ENCODE measurements at places on chromosomes 4 and X.
A peak's percentile ranks its signal among the peaks of the same experiment; 100 is the strongest.

- DNase-seq: no peak
Measured at GRCh38 chrX:44871114-44871645, 1.8 kb upstream of the KDM6A start.

DNA sequence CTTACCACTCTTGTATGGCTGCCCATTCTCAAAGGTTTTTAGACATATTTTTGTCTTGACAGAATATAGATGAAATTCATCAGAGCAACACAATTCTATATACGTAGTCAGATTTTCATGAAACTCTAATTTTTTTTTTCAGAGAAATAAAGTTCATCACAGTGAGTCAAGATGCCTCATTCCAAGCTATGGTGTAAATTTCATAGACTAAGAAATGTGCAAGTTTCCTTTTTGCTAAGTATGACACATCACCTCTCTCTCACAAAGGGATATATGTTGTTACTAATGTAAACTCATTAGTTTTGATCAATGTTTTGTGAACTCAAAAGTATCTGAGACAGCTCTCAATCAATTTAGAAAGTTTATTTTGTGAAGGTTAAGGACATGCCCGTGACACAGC, 60.4 kb upstream of the ATXN3L start:
- no peak for DNase-seq

DNA sequence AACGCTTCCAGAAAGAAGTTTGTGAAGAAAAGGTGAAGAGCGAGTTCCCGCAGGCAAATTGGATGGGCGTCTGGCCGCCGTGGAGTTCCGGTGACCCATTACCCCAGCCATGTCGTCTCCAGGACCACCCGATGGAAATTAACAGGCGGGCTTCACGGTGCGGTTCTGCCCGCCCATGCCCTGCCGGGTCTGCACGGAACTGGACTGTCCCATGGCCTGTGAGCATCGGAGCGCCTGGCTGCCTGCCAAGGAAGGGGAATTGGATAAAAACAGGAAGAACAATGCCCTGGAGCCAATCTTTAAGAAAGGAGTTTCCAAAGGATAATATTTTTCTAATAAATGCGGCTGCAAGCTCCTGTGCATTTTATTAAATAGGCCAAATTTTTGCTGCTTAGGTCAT, 319.8 kb upstream of the SLC7A11 start:
- DNase-seq: no peak

DNA sequence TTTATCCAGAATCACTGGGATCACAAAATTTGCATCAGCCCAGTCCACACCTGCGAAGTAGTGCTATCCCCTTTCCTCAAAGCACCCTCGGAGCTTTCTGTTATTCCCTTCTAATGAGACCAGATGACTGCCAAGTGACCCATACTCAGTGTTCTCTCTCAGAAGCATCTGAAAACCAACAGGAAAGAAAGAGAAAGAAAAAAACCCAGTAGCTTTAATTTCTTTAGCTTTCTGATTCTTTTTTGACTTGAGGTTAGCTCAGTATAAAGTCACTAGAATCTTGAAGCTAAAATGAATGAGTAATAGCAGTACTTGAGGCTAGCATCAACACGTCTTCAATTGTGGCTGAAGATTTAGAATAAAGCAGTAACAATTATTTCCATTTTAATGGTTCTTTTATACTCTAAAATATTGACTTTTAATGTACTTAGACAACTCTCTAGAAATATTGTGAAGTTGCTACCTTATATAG, 124.4 kb downstream of the ANK2 start:
- no peak for DNase-seq

GRCh38 chr4:142721187-142721586, 124.9 kb downstream of the INPP4B start:
- no peak for DNase-seq

DNA sequence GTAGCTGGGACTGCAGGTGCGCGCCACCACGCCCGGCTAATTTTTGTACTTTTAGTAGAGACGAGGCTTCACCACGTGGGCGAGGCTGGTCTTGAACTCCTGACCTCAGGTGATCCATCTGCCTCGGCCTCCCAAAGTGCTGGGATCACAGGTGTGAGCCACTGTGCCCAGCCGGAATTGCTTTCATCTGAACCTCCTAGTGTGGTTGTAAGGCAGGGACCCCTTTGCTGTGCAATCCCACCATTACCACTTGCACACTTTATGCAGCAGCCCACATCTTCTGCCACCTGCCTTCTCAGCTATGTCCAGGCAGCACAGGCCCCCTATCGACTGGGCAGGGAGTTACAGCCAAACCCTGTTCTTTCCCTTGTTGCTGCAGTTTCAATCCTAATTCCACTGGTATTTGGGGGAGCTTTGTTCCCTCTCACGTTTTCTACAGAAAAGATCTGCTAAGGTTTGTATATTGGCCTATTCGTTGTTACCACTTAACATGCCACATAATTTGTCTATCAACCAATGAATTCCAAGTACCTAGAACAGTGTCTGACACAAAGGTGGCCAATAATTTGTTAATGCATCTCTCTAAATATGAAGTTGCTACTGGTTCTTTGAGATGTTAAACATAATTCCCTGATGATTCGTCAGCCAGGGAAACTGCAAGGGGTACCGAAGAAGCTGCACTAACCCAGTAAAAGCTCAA, 6.5 kb downstream of the RPL39 start:
- no peak for DNase-seq

GRCh38 chr4:79330720-79331119, 4.9 kb upstream of the NAA11 start:
- DNase-seq: no peak

- no peak for DNase-seq
Measured at GRCh38 chr4:10085386-10085785, 31.2 kb downstream of the WDR1 start.

GRCh38 chr4:38914854-38915253, 47.2 kb downstream of the FAM114A1 start:
- DNase-seq: no peak

GRCh38 chr4:26135331-26135730, 185.5 kb upstream of the RBPJ start:
- DNase-seq: no peak

- no peak for DNase-seq
Measured at GRCh38 chrX:53974529-53974928, 69.7 kb downstream of the PHF8 start.

GRCh38 chr4:148693913-148694649, 251.9 kb upstream of the NR3C2 start:
- no peak for DNase-seq

DNA sequence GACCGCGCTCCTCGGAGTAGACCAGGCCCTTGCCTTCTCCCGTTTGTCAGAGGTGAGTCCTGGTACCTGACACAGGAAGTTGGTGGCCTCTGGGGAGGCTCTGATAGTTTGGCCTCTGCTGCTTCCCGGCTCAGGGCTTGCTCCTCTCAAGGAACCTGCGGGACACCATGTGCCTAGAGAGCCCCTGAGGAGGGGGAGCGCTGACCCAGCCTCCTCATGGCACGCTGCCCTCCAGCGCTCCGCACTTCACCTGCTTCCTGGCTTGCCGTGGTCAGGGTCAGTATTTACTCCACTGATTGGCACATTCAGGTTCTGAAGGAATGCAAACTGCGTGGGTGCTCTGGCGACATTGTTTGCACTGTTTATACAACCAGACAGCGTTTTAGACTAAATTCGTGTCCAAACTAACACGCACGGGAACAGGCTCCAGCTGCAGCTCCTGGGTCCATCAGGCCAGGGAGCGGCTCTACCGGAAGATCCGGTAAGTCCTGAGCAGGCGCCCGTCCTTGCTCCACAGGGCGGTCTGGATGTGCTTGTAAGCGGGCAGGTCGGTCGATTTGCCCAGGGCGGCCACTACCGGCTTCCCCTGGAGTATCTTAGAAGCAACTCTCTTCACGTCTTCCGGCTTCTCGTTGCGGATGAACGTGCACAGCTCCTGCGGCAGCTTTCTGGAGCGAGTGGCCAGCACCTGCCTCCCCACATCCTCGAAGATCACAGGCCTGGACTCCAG, 121.6 kb upstream of the GRID2 start:
- no peak for DNase-seq

DNA sequence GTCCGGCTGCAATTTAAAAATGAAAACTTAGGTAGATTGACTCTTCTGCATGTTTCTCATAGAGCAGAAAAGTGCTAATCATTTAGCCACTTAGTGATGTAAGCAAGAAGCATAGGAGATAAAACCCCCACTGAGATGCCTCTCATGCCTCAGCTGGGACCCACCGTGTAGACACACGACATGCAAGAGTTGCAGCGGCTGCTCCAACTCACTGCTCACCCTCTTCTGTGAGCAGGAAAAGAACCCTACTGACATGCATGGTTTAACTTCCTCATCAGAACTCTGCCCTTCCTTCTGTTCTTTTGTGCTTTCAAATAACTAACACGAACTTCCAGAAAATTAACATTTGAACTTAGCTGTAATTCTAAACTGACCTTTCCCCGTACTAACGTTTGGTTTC, 41.0 kb downstream of the MAP7D3 start:
- no peak for DNase-seq

DNA sequence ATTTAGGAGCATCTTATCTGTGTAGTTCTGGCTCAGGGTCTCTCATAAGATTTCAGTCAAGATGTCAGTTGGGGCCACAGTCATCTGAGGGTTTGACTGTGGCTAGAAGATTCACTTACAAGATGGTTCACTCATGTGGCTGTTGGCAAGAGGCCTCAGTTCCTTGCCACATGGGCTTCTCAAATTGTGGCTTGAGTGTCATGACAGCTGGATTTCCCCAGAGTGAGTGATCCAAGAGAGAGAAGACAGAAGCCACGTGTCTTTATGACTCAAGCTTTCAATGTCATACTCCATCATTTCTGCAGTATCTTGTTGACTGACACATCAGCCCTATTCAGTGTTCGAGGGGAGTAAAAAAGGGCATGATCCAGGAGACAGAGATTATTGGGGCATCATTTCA, 131.3 kb upstream of the AP1S2 start:
- no peak for DNase-seq

DNA sequence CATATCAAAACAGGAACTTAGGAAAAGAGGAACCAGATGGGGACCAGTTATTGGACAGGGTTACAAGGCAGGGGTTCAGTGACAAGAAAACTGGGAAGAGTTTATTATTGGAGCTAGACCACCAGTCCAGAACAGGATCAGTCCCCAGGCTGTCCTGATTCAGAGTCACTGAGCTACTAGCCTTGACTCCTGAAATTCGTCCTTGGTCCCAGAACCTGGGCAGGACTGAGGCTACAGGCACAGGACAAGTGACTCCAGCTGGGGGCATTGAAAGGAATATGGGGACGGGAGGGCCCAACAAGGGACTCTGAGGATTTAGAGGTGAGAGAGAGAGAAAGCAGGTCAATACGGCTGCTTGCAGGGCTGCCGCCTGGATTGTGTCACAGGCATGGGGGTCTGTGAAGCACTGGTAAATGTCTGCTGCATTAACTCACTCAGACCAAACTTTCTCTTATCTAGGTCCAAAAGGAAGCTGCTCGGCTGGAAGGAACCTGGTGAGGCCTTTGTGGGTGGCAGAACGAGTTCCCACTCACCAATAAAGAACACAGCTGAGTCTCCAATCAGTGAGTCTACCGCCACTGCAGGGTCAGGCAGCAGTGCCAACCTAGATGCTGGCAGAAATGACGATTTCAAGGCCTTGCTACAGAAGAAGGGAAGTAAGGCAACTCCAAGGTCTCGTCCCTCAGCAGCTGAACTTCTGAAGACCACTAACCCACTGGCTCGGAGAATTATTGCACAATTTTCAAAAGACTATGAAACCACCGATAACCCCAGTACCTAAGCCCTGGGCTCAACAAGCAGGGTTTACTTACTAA, 11.3 kb upstream of the RTL5 start:
- DNase-seq: no peak

DNA sequence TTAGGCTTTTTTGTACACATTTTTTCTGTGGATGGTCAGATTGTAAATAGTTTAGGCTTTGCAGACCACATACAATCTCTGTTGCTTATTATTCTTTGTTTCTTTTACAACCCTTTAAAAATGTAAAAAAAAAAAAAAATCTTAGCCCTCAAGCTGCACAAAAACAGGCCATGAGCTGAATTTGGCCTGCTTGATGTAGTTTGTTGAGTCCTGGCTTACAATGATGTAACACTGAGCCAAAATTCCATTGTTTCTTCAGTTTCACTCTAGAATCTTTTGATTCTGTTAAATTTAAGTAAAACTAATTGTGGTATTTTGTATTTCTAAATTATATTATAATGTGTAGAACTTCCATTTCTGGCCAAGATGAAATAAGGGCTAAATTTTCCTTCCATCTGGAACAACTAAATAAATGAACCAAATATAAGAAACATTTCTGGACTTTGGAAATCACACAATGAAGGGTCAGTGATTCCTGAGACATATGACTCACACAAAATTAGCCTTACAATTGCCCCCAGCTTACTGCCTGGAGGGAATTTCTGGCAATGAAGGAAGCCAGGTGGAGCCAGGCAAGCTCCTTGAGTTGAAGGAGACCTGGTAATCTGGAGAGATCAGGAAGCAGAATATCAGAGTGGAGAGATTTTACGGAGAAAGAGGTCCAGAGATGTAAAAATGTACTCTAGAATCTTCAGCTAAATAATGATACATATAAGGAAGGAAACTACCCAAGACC, 29.8 kb downstream of the IQCM start:
- no peak for DNase-seq

DNA sequence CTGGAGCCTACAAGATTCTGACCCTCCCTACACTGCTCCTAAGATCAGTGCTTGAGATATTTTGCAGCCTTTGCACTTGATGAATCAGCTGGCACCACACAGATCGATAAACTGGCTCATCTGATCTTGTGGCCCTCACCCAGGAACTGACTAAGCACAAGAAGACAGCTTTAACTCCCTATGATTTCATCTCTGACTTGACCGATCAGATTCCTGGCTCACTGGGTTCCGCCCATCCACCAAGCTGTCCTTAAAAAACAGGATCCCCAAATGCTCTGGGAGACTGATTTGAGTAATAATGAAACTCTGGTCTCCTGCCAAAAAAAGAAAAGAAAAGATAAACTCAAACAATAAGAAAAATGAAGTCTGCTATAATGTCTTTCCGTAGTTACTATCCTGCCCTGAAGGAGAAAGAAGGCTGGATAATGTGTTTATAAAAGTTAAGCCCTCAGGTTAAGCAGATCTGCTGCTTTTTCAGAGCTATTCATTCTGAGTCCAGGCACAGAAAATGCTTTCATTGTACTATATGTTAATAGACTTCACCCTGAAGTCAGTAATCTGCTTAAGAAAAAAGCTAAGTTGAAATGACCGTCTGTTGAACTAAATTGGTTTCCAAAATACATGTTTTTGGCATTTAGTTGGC, 795.2 kb downstream of the TRIML1 start:
- no peak for DNase-seq

DNA sequence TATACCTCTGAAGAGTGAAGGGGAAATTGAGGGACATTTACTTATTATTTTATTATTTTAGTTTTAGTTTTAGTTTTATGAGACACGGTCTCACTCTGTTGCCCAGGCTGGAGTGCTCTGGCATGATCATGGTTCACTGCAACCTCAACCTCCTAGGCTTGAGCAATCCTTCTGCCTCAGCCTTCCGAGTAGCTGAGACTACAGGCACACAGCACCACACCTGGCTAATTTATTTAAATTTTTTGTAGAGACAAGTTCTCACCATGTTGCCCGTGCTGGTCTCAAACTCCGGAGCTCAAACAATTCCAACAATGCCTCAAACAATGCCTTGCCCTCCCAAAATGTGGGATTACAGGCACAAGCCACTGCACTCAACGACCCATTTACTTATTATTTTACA, 68.4 kb upstream of the BMP2K start:
- DNase-seq: no peak

- peak; percentile 23 for DNase-seq
Measured at GRCh38 chr4:108834835-108835384, 72.1 kb upstream of the ETNPPL start.

GRCh38 chr4:159204566-159204965, 101.7 kb downstream of the RAPGEF2 start:
- no peak for DNase-seq

Data from HepG2 (cell line).